ENCODE measurements at places on chromosomes 7 and 10.

DNA sequence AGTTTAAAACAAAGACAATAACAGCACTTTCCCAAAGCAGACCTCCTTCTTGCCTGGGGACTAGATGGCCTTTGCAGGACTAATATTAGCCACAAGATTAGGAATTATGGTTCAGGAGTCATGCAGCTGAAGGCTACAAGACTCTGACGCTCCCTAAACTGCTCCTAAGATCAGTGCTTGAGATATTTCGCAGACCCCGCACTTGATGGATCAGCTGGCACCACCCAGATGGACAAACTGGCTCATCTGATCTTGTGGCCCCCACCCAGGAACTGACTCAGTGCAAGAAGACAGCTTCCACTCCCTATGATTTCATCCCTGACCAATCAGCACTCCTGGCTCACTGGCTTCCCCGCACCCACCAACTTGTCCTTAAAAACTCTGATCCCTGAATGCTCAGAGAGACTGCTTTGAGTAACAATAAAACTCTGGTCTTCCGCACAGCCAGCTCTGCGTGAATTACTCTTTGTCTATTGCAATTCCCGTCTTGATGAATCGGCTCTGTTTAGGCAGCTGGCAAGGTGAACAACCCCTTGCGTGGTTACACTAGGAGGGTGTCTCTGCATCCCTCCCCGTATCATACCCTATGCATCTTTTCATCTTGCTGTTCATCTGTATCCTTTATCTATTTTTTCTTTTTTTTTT lies 26.9 kb upstream of the NRBF2 start:
- DNase-seq: no peak

DNA sequence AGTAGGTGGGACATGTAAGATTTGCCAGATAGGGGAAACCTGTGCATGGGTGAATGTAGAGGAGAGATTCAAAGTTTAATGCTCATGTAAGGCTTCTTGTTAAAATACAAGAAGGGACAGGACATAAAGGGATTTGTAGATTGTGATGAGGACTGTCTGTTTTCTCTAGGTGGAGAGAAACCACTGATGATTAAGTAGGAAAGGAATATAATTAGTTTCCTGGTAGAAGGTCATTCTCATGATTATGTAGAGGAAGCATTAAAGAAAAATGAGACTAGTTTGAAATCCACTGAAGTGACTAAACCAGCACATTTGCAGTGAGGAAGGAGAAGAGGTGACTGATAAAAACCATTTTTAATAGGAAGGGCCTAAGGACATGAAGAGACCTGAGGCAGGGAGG lies 19.6 kb upstream of the MACC1 start:
- no peak for DNase-seq

DNA sequence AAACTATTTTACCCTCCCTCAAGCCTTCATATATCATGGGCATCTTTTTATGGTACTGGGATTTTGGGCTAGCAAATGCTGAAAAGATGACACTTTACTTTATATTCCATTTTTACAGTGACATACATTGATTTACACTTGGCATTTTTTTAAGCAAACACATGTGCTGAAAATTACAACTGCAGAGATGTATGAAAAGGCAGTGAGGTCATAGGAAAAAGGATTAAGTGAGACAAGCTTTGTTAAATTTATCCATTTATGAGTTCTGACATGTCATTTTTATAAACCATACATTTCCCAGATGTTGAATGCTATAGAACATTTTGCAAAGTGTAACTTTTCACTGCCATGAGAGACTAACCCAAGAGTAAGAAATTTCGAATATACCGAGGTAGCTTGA lies 68.8 kb upstream of the RSU1 start:
- no peak for DNase-seq

- DNase-seq: no peak
These were observed 193.2 kb downstream of the TEX36 start for GRCh38 chr10:125489731-125490130.

GRCh38 chr10:103353281-103353680 lies 2.3 kb upstream of the PCGF6 start:
- no peak for DNase-seq
